ENCODE measurements at places on chromosomes 16 and 17. TPM values are rescaled to one million over a fixed set of nuclear protein-coding genes. Genes with fewer than 3 reads are reported as not detected.

CCDC40 gene
- total RNA-seq, result 6.9 TPM

SLC25A39 gene
- total RNA-seq, result 56.7 TPM

SGCA gene
- 134 TPM for total RNA-seq

ATP2C2 gene
- not detected for total RNA-seq

TACO1 gene
- 31.5 TPM for total RNA-seq

GRCh38 chr17:57256708-57257112 lies 387 bp downstream of the MSI2 start:
- DNase-seq, result no peak

- no peak for DNase-seq
Observed at GRCh38 chr16:19722981-19723380, 4.9 kb downstream of the IQCK start.

DNA sequence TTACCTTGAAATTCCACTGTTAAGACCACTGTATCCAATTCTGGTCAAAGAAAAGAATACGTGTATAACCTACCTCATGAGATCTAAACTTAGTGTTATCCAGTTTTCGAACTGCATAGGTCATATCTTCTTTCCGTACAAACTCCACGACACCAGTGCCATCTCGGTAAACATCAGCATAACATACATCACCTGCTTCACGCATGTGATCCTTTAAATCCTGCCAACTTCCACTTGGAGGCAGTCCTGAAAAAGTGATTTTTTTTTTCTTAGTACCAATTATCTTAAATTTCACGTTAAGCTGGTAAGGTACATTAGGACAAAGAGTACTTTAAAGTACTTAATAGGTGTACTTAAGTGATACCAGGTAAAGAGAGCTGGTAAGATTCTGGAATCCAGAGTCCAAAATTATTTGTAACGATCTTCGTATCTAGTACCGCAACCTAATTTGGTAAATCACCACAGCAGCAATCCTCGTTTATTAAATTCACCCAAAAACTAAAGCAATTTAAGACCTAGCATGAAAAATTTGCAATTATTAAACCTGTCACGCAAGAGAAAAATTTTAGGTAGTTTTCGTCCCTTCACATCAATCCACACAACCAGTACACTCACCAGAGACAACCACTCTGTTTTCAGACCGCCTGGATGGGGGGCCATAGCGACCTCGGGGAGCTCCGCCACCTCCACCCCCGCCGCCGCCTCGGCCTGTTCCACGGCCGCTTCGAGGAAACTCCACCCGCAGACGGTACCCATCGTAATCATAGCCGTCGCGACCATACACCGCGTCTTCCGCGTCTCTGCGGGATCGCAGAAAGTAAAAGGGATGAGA lies 1.1 kb downstream of the SRSF1 start:
- no peak for DNase-seq

DNA sequence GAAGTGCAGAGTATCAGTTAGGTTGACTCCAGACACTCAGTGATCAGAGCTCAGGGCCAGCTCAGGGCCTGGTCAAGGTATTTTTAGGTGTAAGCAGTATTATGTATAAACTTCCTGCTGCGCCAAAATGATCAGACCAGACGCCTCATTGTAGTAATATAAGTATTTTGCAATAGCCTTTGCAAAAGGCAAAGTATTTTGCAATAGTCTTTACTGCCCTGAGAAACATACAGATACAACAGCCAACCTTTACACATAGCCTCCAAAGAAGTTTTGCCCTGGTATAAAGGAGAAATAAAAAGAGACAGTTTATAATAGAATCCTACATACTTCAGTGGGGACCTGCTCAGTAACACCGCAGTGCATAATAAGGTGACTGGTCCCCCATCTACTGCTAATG lies 333.0 kb upstream of the EEF2KMT start:
- no peak for DNase-seq

Measured in right cardiac atrium (tissue), 5 donors.